ENCODE measurements at places on chromosomes 12 and 14.

DNA sequence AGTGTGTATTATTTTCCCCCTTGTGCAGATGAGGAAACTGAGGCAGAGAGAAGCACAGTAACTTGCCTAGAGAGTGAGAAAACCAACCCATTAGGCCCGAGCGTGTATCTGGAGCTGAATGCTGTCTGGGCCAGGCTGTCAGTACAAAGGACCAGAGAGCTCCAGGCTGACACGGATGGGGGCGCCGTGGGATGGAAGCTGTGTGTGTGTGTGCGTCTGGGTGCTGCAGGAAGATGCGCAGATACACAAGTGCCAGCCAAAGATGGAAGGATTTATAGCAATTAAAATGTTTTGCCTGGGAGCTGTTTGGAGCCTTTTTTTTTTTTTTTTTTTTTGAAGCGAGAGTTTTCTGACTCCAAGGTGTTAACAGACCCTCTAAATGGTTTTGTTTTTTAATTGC is 53.7 kb upstream of the GPATCH2L start:
- DNase-seq, result no peak

GRCh38 chr12:23039834-23040233 is 414.9 kb downstream of the ETNK1 start:
- no peak for DNase-seq

DNA sequence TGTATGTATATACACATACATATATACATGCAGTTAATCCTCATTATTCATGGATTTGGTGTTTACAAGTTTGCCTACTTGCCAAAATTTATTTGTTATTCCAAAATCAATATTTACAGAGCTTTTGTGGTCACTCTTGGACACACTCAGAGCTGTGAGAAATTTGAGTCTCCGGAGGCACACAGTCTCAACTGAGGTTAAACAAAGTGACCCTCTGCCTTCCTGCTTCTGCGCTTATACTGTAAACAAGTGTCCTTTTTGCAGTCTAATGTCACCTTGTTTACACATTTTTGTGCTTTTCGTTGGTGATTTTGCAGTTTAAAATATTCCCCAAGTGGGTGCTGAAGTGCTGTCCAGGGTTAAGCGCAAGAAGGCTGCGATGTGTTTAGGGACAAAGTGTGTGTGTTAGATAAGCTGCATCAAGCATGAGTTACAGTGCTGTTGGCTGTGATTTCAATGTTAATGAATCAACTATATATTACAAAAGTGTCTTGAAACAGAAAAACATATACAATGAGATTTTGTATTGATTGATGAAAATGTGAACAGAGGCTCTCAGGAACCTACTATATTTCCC is 13.1 kb upstream of the LTA4H start:
- DNase-seq, result no peak

DNA sequence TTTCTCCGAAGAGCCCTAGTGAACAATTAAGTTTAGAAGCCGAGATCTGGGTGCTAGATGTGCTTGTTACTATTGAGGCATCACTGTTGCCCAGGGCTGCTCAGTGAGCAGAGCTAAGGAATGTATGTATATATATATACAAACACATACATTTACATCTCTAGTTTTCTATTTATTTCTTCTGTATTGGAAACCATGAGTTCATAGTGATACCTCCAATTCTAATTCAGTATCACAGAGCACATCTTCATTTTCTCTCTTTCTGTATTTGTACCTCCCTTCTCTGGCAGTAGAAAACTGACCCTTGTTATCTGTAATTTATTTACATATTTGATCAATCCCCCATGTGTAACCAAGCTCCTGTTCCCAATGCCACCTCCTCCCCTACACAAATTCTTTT is 40.7 kb upstream of the FUT8 start:
- no peak for DNase-seq

GRCh38 chr12:102487226-102487625 is 6.9 kb upstream of the IGF1 start:
- no peak for DNase-seq

- no peak for DNase-seq
Observed at GRCh38 chr12:102685172-102685571, 204.8 kb upstream of the IGF1 start.

GRCh38 chr12:98013560-98013959 is 501.8 kb upstream of the TMPO start:
- no peak for DNase-seq

GRCh38 chr12:90037740-90038139 is 329.1 kb upstream of the ATP2B1 start:
- no peak for DNase-seq

- no peak for DNase-seq
Observed at GRCh38 chr12:7108003-7108795, 815 bp downstream of the C1RL start.

GRCh38 chr14:37140176-37140575 is 32.2 kb downstream of the SLC25A21 start:
- DNase-seq, result no peak

- DNase-seq, result no peak
Observed at GRCh38 chr12:25301798-25302197, 51.1 kb upstream of the KRAS start.

DNA sequence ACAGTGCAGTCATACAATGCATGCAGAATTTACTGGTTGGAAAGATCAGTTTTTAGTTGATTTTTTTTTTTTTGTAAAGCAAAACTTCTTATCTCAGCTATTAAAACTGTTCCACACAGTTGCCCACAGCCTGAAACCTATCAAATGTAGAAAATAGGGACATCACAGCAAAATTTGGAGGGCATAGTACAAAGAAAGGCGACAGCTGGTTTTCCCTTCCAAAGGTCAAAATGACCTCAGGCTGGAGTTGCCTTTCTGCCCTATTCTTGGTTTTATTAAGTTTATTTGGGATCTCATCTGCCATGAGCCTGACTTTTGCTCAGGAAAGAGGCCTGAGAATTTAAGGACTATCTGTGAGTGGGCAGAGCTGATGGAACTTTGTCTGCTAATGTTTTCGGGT is 28.5 kb downstream of the NOPCHAP1 start:
- DNase-seq, result no peak

- DNase-seq, result no peak
Observed at GRCh38 chr12:131783915-131784541, 44.2 kb upstream of the MMP17 start.

DNA sequence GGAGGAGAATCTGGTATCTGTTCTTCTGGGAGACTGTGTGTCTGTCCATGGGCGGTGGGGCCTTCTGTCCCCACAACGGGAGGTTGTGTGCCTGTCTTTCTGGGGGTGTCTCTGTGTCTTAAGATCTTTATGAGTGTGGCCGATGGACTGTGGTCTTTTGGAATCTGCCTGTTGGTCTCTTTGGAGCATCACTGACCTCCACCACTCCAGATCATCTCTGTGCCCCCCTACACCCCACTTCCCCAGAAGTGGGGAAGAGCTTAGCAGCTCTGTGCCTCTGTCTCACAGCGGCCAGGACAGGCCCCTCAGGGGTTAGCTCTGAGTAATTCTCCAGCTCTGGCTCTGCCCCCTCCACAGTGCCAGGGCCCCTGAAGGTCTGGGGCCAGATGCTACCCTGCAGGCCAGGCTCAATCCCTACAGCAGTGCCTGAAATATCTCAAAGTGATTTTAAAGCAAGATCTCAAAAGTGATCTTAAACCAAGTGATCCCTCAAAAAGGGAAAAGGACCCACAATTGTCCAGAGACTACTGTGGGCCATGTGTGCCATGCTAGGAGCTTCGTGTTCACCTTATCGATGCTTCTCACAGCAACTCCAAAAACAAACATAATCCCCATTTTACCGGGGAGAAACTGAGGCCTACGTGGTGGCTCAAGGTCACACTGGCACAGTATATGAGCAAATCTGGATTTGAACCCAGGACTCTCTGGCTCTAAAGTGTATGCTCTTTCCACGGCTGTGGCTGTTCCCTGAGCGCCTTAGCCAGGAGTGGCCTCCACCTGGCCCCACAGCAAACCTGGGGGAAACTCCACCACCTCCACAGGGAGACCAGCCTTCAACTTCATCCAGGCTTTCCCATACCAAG is 26.0 kb upstream of the KRT78 start:
- no peak for DNase-seq

DNA sequence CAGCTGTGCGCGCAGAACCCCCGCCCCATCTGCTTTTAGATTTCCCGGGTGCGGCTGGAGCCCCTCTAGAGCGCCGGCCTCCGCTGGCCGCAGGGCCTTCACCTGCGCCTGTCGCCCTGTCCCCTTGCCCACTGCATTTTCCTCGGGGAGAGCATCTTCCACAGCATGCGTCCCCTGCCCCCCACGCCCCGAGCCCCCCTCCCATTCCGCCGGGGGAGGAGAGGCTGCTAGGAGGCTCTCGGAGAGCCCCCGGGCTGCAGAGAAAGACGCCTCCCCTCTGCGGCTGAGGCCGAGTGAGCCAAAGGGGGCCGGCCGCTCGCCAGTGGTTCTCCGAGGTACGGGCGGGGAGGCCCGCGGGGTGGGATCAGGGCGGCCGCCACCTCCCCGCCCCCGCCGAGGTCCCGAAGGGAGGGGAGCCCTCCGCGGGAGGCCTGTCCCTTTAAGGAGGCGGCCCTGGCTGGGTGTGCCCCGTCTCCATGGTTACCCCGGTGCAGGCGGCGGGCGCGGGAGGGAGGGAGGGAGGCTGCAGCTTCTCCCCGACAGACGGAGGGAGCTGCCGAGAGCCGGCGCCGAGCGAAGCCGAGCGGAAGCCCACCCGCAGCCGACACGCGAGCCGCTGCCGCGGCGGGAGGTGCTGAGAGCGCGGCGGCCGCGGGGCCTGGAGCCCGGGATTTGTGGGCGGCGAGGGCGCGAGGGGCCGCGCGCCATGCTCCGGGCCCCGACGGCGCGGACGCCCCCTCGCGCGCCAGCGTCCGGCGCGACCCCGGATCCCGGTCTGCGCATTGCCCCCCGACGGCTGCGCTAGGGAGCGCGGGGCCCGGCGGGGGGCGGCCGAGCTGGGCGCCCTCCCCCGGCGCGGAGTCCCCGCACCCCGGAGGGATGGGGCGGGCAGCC is at the start of gene KCNH3:
TSS of gene KCNH3 (plus strand) at position 521 of the 894 bp plus-strand sequence. CDS start 387 bp downstream, outside the sequence.
- peak; percentile 60 for DNase-seq

DNA sequence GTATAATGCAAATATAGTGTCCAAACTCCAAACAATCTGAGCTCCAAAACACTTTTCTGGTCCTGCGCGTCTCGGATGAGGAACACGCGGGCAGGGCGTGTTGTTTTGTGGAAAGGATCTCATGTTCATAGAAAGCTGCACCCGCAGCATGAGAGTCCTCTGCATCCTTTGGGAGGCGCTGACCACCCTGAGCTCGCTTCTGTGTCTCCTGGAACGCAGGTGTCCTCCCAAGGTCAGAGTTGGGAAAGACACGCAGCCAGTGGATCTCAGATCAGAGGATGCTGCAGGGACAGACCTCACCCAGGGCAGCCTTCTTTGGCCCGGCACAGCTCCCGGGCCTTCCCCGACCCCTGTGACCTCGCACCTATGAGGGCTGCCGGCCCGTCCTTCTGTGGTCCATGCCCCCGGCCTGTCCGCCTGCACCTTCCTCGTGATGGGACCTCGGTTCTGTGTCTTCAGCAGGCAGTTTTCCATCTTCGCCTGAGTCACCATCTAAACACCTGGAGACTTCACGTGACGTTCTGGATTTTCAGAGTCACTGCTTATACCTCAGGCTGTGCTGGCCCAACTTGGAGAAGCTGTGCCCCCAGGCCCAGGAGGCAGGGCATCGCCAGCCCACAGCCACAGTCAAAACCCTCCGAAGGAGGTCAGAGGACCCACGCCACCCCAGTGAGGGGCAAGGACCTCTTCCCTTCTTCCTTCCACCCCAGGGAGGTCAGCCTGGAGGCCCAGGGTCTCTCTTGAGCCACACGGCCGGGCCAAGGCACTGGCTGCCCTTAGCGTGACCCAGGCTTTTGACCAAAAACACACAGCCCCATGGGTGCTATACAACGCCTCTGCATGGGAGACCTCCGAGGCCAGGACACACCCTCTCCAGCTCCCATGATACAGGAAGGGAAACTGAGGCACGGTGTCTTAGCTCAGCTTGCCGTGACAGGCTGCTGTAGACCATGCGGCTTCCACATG is 25.9 kb downstream of the MMP17 start:
- DNase-seq, result no peak

DNA sequence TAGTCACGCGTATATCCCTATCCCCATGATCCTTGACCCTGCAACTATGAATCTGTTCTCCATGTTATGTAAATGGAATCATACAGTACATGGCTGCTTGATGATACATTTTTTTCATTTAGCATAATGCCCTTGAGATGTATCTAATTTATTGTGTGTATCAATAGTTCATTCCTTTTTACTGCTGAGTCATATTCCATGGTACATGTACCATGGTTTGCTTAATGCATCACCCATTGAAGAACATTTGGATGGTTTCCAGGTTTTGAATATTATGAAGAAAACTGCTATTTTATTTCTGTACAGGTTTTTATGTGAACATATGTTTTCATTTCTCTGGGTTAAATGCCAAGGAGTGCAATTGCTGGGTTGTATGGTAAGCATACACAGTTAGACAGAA is 4.0 kb upstream of the RNASE10 start:
- DNase-seq, result no peak

DNA sequence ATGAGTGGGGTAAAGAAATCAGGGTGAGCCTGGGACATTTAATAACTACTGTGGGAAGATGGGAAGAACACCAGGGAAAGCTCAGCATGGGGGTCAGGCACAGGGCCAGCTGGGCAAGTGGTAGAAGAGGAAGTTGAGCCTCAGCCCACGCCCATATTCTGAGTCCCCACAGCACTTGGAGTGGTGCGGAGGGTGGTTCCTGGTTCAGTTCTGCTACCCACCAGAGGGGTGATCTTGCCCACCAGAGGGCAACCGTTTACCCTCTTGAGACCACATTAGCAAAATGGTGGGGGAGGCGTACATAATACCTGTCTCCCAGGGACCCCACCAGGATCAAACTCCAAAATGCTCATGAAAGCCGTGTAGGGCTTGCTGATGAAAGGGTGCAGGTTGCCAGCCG is 16.8 kb upstream of the ANKRD33 start:
- DNase-seq, result no peak

- DNase-seq, result no peak
Observed at GRCh38 chr12:116482859-116483258, 76.3 kb upstream of the MAP1LC3B2 start.

DNA sequence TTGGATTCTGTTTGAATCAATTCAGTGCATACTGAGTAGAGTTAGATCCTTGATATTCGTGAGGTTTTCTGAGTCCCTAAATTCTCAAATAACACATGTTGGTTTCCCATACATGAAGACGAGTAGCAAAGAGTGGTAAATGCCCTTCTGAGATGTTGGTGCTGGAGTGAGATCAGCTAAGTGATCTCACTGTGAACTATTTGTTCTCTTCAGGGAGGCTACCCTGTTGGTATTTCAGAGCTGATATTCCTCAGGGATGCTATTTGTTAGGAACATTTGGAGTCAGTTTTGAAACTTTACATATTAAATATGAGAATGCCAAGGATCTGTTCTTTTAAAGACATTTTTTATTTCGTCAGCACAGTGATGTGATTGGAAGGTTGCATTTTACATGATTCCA is 54.7 kb downstream of the SUSD6 start:
- DNase-seq, result no peak

DNA sequence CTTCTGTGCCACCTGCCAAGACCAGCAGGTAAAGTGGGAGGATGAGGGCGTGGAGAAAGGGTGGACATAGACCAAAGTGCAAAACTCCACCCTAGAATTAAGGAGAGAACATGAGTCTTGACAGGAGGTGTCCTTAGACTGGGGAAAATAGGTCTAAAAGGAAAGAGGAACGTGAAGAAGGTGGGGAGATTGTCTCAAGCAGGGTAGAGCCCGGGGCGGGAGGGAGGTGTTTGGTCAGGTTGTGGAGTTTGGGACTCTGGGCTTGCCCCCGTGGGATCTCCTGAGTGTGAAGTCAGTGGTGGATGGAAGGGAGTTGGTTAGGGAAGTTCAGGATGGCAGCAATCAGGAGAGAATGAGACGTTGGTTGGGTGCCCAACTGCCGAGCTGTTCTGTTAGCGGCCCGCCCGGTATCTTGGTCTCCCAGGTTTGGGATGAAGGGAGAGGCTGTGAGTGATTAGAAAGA is 386 bp downstream of the DGKA start:
- no peak for DNase-seq

- no peak for DNase-seq
Observed at GRCh38 chr12:121792607-121793439, 665 bp downstream of the RHOF start.
